ENCODE measurements at places on chromosomes 7 and 10. TPM values are rescaled to one million over a fixed set of nuclear protein-coding genes. Genes with fewer than 3 reads are reported as not detected.

The SAMD9L gene
- 0.10 TPM for total RNA-seq

The MMRN2 gene
- total RNA-seq, result 563 TPM

The UTF1 gene
- total RNA-seq, result 0.38 TPM

- H3K27me3 ChIP-seq, result no peaks in the 10 kb centered on the region
- H3K4me1 ChIP-seq, result no peaks in the 10 kb centered on the region
- H3K36me3 ChIP-seq, result no peaks in the 10 kb centered on the region
These were observed 657.8 kb downstream of the SORCS1 start for GRCh38 chr10:106506526-106507283.

DNA sequence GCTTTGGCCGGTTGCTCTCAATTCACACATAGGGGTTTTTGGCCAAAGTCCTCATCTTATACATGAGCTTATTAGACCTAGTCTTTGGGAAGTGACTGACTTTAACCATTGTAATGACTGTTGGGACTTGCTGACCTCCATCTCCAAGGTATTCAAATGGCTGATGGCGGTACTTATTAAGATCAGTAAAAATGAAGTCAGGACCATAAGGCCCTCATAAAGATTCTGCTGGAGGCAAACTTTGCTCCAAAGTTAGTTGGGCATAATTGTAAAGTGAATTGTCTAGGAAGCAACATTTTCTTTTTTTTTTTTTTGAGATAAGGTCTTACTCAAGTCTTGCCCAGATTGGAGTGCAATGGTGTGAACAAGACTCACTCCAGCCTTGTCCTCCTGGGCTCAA lies 76.3 kb upstream of the MKLN1 start:
- peaks cover 2% of the 10 kb centered on the region for H3K27me3 ChIP-seq
- H3K4me3 ChIP-seq, result no peak overlapping the region
- H3K4me1 ChIP-seq, result no peaks in the 10 kb centered on the region
- H3K36me3 ChIP-seq, result peaks cover 4% of the 10 kb centered on the region

- peaks cover 6% of the 10 kb centered on the region for H3K4me1 ChIP-seq
- DNase-seq, result no peak
- no peak overlapping the region for H3K27ac ChIP-seq
- H3K4me3 ChIP-seq, result no peak overlapping the region
These were observed 105.6 kb downstream of the APBB1IP start for GRCh38 chr10:26543567-26544306.

- peaks cover 4% of the 10 kb centered on the region for H3K36me3 ChIP-seq
- H3K4me3 ChIP-seq, result no peak overlapping the region
- peaks cover 5% of the 10 kb centered on the region for H3K4me1 ChIP-seq
- no peak for DNase-seq
- peak overlapping the region; percentile 8 for H3K27ac ChIP-seq
These were observed 31.1 kb downstream of the RBM17 start for GRCh38 chr10:6119962-6120361.

- no peaks in the 10 kb centered on the region for H3K36me3 ChIP-seq
- no peak overlapping the region for H3K4me3 ChIP-seq
- no peak overlapping the region for H3K27ac ChIP-seq
- DNase-seq, result no peak
These were observed 96.8 kb upstream of the DGKB start for GRCh38 chr7:14999331-14999730.

- H3K4me1 ChIP-seq, result no peaks in the 10 kb centered on the region
- H3K4me3 ChIP-seq, result no peak overlapping the region
- DNase-seq, result no peak
- H3K27me3 ChIP-seq, result peaks cover 2% of the 10 kb centered on the region
- H3K27ac ChIP-seq, result no peak overlapping the region
These were observed 260.3 kb downstream of the AHR start for GRCh38 chr7:17558558-17559332.

DNA sequence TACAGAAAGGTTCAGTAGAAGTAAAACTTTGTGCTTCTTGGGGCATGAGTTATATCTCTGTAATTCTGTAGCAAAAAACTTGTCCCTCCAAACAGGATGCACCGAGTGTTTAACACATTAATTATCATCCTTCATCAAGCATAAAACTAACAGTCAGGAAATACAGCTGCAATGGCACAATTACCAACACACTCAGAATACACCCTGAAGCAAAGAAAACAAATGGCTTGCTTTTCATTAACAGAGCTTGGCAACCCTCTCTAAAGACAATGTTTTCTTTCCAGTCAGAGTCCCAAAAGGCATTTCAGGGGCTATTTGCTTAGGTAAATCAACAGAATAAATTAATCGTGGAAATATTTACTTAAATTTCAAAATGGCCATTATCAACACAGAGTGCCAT lies 107.7 kb downstream of the ICA1 start:
- DNase-seq, result no peak
- H3K4me1 ChIP-seq, result peaks cover 23% of the 10 kb centered on the region
- no peak overlapping the region for H3K4me3 ChIP-seq
- peaks cover 22% of the 10 kb centered on the region for H3K36me3 ChIP-seq
- H3K27me3 ChIP-seq, result no peaks in the 10 kb centered on the region

DNA sequence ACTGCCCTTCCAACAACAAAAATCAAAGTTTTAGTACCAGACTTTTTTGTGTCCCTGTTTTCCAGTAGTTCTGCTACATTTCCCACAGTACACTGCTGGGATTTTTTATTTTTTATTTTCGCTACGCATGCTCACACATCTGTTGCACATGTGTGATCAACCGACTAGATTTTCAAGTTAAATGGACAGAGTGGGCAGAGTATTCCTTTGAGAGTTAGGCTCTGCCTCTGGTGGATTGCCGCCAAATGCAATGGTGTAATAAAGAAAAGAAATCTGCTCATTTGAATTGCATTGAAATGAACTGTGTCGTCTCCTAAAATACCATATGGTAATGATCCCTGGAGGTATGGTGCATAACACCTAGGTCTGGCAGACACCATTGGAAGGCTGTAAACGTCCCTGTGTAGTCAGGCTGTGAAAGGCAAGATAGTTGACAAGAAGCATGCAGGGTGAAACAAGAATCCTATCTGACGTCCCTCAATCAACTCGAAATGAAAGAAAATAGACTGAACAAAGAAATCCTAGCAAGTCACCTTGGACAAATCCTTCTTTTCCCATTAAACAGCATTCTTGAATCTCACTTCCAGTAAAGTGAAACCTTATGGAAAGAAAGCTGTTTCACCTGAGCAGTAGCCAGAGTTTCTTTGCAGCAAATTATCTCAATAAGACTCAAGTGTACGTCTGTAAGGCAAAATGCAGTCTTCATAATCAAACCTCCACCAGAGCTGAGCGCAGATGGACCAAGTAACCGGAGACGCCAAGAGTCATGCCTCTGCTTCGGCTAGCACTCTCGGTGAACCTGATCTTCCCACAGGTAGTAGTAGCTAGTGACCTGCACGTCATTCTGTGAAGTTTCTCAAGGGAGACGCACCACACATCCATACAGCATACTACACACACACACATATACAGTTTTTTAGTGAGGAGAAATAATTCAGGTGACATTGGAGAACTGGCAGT lies 357.3 kb downstream of the CRPPA start:
- no peak overlapping the region for H3K4me3 ChIP-seq
- H3K4me1 ChIP-seq, result peaks cover 24% of the 10 kb centered on the region
- no peaks in the 10 kb centered on the region for H3K36me3 ChIP-seq
- no peaks in the 10 kb centered on the region for H3K27me3 ChIP-seq
- DNase-seq, result no peak

DNA sequence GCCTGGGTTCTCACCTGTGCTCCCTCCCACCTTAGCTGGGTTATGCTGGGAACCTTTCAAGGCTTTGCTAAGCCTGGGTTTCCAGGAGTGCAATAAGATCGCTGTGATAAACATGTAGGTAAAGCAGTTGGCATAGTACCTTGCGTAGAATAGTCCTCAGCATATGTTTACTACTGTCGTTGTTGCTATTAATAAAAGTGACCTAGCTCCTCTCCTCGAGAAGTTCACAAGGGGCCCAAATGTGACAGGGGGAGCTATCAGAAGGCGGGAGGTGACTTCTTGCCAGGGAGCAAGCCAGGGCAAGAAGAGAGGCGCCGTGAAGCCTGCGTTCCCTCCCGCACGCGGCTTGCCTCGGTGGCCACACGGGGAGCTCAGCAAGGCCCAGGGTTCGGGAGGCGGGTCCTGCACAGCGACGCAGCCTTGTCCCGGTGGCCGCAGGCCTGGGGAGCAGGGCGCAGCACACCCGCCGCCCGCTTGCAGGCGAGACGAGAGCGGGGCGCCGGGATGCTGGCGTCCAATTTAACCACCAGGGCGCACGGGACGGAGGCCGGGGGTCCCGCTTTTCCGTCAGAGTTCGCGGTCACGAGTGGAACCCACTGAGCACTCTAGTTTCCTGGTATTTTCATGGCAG lies 106.2 kb downstream of the SNX10 start:
- H3K4me3 ChIP-seq, result peak overlapping the region; percentile 88
- DNase-seq, result peak; percentile 60
- peaks cover 10% of the 10 kb centered on the region for H3K4me1 ChIP-seq
- H3K27ac ChIP-seq, result peak overlapping the region; percentile 64

- H3K27ac ChIP-seq, result no peak overlapping the region
- no peaks in the 10 kb centered on the region for H3K36me3 ChIP-seq
- H3K4me1 ChIP-seq, result peaks cover 8% of the 10 kb centered on the region
These were observed 3.8 kb upstream of the PKD2L1 start for GRCh38 chr10:100333661-100334440.

Measured in endothelial cell (in vitro differentiated cells).